C1 segment of cervical spinal cord (tissue), 14 donors: ENCODE measurements at places on chromosomes 5 and 9.

- no peak for DNase-seq
These were observed 82.9 kb downstream of the GRAMD2B start for GRCh38 chr5:126506079-126506478.

DNA sequence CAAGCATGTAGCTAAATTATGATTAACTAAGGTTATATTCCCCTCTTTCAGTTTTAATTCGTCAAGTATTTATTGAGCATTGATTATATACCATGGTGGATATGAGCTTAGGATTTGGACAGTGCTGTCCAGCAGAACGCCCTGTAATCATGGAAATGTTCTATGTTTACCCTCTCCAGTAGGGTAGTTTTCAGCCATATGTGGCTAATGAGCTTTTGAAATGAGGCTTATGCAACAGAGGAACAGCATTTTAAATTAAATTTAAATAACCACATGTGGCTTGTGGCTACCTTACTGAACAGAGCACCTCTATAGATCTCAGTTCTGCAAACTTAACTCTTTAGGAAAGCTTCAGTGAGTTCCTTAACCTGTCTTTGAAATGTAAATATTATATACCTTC is 59.1 kb downstream of the JMY start:
- DNase-seq: no peak

GRCh38 chr9:131464354-131465000 is 38.2 kb upstream of the POMT1 start:
- DNase-seq: no peak

- DNase-seq: no peak
These were observed 90.6 kb upstream of the STARD4 start for GRCh38 chr5:111602817-111603445.

DNA sequence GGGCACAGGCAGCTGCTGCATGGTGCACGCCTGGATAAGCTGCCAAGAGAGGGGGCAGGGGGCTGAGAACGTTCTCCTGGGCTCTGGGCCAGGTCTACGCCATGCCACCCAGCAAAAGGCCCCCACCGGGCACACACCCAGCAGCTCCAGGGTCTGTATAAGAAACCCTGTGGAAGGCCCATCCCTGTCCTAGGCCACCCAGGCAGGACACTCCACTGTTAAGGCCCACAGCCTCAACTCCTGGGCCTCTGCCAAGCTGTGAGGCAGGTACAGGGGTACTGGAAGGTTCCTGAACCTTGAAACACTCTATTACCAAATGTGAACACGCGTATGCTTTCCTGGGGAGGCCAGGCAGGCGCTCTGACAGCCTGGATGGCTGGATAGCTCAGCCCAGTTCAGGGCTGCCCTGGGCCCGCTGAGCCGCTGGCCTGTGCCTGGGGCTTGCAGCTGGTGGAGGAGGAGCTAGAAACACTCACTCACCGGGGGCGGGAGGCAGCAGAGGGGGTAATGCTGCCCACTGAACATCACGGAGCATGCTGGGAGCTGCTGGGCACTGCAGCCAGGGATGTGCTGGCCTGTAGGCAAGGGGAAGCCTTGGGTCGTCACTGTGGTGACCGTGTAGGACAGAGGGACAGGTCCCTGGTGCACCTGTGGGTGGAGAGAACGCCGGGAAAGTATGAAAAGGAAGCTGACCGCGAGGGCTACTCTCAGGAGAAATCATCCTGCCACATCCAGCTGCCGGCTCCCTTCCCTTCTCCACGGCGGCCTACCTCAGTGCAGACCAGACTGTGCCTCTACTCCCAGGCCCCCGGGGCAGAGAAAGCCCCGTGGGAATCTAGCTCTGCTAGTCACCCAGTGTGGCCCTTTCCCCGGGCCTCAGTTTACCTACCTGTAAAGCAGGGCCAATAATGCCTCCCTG is 6.0 kb downstream of the RNF44 start:
- peak; percentile 76 for DNase-seq

DNA sequence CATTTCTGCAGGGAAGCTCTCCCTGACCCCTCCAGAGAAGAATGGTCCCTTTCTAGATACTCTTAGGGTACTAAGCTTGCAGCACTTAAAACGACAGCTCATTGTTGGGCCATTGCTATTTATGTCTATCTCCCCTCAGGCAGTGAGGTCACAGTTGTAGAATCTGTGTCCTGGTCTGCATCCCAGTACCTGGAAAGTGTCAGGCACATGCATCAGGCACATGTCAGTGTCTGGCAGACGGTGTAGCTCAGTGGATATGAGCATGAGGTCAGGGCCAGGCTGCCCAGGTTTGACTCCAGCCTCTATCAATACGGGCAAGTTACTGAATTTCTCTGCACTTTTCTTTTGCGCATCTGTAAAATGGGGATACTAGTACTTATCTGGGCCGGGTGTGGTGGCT is 22.2 kb upstream of the EEIG1 start:
- DNase-seq: no peak

- DNase-seq: no peak
These were observed 122.6 kb downstream of the APBA1 start for GRCh38 chr9:69549310-69550202.

DNA sequence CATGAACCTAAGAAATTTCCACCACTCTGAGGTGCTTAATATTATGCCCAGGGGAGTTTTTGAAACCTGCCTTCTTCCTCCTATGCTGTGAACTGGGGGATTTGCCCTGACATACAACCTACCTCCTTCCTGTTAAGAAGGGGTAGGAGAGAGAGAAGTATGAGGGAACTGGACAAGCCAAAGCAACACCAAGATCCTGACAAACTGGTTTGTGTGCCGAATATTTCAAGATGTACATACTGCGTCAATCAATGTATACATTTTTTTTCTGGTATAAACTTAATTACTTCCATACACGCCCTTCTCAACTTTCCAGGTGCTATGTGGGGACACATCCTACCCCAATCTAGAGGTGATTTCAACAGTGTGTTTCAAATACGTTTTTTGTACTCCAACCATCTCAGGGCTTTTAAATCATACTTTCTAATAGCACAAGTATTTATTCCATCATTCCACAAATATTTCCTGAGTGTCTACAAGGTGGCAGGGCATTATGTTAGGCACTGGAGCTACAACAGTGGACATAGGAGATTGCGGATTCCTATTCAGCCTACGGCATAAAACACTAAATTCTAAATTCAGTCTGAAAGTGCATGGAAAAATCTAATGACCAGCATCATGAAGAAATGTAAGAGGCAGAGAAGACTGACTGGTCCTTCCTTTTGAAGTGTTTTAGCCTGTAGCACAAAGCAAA is 70.1 kb upstream of the IFNK start:
- no peak for DNase-seq

DNA sequence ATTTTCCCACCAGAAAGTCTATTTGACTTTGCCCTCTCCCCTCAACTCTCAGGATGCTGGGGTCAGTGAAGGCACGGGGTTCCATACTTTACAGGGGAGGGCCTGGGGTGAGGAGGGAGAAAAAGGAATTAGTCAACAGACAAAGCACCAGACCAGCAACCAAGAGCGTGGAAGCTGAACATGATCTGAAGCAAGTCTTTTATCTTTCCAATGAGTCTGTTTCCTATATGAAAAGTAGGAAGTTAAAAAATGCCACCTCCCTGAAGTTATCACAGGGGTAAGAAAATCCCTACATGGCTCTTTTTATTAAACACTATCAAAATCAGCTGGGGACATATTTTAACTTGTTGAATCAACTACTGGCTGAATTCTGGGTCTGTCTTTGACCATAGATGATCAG is 337.0 kb downstream of the TRPM3 start:
- DNase-seq: no peak

GRCh38 chr9:107368696-107369095 is 85.6 kb downstream of the RAD23B start:
- no peak for DNase-seq

GRCh38 chr9:121640076-121640475 is 11.4 kb upstream of the DAB2IP start:
- DNase-seq: no peak

DNA sequence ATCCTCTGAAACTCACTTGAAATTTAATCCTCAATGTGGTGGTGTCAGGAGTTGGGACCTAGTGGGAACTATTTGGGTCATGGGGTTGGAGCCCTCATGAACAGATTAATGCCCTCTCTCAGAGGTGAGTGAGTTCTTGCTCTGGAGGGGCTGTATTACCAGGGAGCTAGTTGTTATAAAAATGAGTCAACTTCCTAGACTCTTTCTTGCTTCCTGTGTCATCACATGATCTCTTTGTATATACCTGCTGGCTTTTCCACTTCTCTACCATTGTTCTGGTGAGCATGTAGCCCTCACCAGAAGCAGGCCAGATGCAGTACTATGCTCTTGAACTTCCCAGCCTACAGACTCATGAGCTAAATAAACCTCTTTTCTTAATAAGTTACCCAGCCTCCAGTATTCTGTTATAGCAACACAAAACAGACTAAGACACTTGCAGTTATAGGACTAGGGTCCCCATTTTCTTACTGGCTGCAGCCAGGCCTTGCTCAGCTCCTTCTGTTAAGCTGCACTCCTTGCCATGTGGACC is 127.5 kb downstream of the SUSD1 start:
- DNase-seq: no peak

DNA sequence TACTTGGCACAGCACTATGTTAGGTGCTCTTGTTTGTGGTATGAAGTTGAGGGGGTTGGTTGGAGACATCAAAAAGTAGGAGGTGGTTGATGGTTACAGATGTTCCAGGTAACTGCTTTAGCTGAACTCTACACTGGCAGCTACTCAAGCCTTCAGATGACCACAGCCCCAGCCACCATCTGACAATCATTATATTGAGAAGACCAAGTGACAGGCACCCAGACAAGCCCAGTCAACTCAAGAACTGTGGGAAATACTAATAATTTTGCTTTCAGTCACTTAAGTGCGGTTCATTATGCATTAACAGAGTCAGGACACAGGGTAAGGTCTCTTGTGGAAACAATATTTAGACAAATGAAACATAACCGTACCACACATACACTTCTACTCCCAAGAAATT is 38.9 kb upstream of the SLIT3 start:
- no peak for DNase-seq

DNA sequence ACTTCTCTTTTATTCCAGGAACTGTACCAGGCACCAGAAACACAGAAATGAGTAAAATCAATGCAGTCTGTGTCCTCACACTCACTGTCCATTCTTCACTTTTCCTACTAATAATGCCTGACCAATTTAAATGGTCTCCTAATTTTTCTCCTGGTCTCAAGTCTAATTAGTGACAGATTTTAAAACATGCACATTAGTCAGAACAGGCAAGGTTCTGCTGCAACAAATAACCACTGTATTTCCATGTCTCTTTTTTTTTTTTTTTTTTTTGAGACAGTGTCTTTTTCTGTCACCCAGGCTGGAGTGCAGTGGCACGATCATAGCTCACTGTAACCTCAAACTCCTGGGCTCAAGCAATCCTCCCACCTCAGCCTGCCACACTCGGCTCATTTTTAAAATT is 99.6 kb downstream of the CEMIP2 start:
- no peak for DNase-seq
